ENCODE measurements at places on chromosomes 6 and 20. TPM values are rescaled to one million over a fixed set of nuclear protein-coding genes. Genes with fewer than 3 reads are reported as not detected.

DNA sequence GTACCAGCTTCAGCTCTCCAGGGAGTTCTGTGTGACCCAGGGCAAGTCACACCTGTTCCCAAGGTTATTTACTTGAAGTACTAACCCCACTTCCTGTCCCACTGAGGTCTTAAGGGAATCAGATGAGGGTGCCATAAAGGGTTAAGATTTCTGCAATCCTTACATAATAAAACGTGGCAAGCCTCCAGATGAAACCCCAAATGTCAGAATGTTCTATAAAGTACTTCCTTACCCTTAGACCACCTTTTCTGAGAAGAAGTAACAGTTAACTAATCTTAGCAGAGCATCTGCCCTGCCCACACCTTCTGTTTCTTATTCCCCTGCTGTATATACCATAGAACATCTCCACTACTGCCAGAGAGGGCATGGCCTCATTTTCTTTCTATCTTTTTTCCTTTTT lies 6.0 kb upstream of the AVP start:
- peak; percentile 25 for DNase-seq

Gene TXLNB
- total RNA-seq: 12.4 TPM

DNA sequence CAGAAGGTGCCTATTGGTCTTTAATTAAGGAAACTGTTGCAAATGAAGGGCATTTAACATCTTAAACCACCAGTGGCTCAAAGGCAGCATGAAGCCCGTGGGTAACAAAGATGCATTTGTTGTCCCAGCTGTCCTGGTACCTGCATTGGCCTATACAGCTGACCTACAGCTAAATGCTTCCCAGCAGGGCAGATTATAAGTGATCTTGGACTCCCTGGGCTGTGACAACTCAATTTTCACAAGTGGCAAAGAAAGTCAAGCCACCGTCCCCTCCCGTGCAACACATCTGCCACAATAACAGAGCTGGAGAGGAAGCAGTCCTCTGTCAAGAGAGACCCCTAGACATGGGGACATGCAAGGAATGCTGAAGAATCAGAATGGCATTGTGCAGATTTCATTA lies 31.5 kb upstream of the EDN3 start:
- DNase-seq: no peak

Gene SLC16A10
- total RNA-seq: not detected

DNA sequence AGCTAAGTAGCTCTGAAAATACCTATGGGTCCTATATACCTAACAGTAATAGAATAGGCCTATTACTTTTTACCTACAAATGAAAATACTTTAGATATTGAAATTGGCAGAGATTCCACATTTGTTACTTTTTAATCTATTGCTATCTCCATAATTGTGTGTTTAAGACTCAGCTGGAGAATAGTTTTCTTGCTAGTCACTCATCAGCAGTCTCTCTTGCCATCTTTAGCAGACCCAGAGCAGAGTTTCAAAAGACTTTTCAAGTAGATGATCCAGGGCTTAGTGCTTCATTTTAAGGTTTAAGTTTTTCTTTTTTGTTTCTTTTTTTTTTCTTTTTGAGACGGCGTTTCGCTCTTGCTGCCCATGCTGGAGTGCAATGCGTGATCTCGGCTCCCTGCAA lies 12.9 kb downstream of the ANKS1A start:
- no peak for DNase-seq

DNA sequence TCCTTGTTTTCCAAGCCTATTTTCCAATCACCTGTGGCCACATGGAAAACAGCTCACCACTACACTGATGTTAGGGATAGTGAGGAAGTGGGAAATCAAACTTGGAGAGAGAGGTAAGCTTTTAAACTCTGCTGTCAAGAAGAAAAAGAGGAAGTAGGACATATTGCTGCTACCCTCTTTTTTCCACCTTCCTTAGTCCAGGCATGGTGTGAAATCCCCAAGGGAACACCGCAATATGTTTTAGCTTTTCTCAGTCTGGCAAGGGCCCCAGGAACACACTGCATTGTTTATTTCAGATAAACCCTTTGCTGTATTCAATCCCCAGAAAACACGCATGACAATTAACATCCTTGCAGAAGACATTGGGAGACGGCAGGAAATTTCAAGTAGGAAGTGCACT lies 61.3 kb downstream of the HS3ST5 start:
- no peak for DNase-seq

- no peak for DNase-seq
Observed at GRCh38 chr6:139277587-139277986, 14.2 kb downstream of the TXLNB start.

DNA sequence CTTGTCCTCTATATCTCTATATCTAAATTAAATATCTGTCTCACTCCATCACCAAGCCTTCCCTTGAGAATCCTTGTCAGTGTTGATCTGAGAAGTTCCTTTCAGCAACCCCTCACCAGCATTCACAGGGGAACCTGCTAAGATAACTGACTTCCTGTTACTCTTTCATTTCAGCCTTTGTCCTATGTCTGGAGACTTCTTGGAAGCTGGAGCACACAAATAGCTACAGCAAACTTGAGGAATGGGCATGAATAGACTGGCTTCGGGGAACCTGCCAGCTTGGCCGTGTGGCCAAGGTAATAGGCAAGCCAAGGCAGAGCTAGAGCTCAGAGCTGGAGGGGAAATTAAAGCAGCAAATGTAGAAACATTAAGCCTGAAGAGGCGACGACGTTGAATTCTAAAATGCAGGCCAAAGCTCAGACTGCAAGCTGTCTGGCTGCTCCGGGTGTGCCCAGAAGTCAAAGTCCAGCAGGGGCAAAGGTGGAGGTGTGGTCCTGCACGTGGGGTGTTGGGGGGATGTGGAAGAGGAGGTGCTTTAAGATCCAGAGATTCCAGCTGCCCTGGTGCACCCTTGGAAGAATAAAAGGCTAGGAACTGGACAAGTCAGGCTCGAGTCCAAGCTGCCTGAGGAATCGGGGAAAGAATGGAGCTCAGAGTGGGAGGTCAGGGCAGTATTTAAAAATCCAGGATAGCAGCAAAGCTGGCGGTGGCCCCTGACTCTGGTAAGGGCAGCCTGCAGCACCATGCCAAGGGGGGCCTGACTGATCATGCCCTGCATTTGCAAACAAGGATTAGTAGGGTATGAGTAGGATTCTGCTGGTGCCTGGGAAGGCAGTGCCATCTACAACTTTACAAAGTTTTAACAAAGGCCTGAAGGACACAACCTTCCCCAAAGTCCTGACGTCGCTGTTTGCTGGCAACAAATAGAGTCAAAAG lies 185.0 kb upstream of the SGK1 start:
- DNase-seq: no peak
